CD4-positive, CD25-positive, alpha-beta regulatory T cell (primary cell): ENCODE measurements at places on chromosomes 2 and 18. TPM values are rescaled to one million over a fixed set of nuclear protein-coding genes. Genes with fewer than 3 reads are reported as not detected.

MALL gene
- total RNA-seq = 0.27 TPM

DNA sequence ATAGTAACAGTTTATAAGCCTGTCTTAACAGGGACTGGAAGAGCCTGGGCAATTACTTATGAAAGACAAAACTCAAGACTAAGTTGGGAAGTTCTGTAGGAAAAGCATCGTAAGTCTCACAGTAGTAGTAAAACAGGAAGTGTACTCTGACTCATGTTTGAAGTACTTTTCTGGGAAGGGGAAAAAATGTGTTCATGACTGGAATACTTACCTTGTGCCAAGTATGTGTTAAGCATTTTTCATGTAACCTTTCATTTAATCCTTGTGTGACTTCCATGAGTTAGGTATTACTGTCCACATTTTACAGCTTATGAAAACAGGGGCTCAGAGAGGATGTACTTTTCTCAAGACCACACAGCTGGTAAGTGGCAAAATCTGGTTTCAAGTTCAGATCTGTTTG lies 13.7 kb upstream of the SKOR2 start:
- no peak for DNase-seq

VWC2L gene
- total RNA-seq = not detected

DNA sequence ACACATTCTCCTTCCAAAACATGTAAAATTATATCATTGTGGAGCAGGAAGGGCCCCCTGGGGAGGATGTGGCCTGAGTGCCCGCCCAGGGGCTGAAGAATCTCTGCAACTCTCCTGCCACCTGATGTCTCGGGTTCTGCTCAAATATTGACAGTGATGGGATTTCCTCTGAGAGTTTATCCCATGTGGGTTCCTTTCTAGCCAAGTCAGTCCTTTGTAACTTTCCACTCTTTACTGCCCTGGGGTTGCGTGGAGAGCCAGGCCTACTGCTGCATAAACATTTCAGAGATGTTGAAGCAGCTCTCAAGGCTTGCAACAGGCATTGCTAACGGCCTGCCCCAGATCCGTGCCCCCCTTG lies 4.0 kb upstream of the RAB17 start:
- DNase-seq = no peak

TOGARAM2 gene
- 9.3 TPM for total RNA-seq

CABYR gene
- 1.2 TPM for total RNA-seq
